Right atrium auricular region (tissue), 2 donors: ENCODE measurements at places on chromosomes 3 and 15. TPM values are rescaled to one million over a fixed set of nuclear protein-coding genes. Genes with fewer than 3 reads are reported as not detected.
A peak's percentile ranks its signal among the peaks of the same experiment; 100 is the strongest.

GRCh38 chr3:183577346-183577745 is 21.8 kb upstream of the KLHL6 start:
- no peak for DNase-seq

DNA sequence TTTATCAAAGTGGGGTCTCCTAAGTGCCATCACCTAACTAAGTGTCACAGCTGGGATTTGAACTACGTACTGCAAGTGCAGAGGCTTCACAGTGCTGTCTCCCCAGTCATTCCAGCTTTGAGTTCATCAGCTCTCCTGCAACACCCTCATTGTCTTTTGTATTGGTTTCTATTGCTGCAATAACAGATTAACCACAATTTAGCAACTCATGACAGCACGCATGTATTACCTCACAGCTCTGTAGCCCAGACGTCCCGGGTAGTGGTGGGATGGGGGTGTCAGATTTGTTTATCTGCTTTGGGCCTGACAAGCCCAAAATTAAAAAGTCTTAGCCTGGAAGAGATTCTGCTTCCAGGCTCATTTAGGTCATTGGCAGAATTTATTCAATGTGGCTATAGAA is 220.5 kb upstream of the LRRN1 start:
- DNase-seq, result no peak

GRCh38 chr15:39828374-39828931 is 45.8 kb upstream of the FSIP1 start:
- DNase-seq, result no peak

DNA sequence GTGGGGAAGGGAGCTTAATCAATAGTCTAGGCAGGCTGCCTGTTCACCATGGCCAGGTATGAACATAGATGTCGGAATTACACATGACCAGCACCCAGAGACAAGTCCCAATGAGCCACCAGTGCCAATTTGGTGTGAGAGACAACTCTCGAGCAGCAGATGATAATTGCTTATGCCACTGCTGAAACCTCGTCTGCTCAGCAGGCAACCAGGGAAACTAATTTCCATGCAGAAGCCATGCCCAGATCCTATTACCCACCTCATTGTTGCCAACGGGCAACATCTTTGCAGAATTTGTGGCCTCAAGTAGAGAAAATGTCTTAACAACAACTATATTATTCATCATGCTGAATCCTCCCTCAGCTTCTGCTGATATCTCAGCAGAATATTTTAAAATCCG is 84.9 kb downstream of the CGGBP1 start:
- DNase-seq, result no peak

DNA sequence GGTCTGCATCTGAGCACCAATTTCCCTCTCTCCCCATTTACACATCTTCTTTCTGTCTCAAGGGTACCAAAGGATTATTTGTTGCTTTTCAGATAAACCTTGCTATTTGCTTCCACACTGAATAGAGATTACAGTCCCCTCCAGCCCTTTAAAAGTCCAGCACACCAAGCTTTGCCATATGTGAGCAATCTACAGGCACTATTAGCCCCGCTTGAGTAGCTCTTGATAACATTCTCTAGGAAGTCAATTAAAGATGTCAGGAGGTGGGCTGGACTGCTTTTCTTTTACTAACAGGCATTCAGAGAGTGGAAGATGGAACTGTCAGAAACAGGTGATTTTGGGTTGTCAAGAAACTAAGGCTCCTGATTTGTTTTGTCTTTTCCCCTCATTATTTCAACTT is 417.0 kb downstream of the ROBO2 start:
- no peak for DNase-seq

DNA sequence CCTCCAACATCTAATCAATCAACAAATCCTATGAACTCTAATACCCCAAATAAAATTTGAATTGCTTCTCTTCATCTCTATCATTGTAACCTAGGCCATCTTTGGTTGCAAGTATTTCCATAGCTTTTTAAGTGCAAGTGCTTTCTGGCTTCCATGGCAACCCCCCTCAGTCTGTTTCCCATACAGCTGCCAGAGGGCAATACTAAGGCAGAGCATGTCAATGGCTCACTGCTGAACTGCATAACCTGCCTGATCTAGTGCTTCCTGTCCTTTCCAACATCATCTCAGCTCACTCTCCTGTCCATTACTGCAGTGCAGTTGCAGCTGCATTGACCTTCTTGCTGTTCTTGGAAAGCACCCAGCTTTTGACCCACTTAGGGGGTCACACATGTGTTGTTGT is 198.4 kb downstream of the WNT5A start:
- no peak for DNase-seq

DNA sequence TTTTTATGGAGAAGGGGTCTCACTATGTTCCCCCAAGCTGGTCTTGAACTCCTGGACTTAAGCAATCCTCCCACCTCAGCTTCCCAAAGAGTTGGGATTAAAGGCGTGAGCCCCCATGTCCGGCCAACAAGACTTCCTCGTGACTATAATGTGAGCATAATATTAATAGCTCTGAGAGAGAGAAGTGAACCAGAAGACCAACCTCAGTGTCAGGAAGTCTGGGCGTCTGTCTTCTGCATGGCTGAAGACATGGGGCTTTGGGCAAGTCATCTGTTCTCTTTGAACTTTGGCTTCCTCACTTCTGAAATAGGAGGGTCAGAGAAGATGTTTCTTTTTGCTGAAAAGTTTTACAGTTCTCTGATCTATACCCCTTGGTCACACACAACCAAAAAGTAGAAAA is 92.1 kb downstream of the SLC49A4 start:
- DNase-seq, result no peak

DNA sequence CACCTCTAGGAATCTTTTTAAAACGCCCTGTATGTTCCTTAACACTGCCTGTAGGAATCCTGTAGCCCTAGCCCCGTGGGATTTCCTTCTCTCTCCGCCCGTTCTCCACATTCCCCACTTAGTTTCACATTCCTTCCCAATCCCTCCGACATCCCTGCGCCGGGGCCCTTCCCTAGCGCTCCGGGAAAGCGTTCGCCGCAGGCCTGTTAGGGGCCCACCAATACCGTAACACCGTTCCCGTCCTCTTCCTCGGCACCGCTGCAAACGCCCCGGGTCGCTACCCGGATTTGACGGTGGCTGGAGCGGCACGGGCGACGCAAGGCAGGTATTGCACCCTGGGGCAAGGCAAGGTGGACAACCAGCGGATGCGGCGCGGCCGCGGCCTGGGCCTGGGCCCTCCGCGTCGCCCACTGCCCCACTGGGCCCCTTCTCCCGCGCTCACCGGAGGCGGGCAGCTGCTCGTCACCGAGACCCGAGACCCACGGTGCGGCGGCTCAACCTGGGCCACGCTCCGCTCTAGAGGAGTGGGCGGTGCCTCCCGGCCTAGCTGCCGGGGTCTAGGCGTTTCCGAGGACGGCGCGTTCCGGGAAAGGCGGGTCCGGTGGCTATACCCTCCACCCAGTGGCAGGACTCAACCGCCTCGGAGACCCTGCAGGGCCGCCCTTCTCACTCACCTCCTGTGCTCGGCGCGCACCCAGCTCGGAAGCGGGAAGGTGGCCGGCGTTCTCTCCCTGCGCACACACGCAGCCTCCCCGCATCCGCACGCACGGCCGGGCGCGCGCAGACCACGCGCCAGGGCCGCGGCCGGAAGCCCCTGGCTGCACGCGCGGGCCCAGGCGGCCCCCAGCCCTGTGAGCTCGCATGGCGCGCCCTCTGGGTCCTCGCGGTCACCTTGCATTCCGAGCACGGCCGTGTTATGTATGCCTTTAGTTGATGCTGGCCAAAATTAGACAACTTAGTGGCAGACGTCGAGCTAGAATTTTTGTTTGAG is at the start of gene B3GALNT1:
Gene B3GALNT1, minus strand, starts transcription at position 789 of the 991 bp plus-strand sequence. CDS start 18,595 bp downstream, outside the sequence.
- DNase-seq, result no peak

Gene KBTBD13
- 4.4 TPM for total RNA-seq

Gene VIPR1
- total RNA-seq, result 21.0 TPM

Gene PP2D1
- not detected for total RNA-seq

Gene SLC38A3
- 2.4 TPM for total RNA-seq

DNA sequence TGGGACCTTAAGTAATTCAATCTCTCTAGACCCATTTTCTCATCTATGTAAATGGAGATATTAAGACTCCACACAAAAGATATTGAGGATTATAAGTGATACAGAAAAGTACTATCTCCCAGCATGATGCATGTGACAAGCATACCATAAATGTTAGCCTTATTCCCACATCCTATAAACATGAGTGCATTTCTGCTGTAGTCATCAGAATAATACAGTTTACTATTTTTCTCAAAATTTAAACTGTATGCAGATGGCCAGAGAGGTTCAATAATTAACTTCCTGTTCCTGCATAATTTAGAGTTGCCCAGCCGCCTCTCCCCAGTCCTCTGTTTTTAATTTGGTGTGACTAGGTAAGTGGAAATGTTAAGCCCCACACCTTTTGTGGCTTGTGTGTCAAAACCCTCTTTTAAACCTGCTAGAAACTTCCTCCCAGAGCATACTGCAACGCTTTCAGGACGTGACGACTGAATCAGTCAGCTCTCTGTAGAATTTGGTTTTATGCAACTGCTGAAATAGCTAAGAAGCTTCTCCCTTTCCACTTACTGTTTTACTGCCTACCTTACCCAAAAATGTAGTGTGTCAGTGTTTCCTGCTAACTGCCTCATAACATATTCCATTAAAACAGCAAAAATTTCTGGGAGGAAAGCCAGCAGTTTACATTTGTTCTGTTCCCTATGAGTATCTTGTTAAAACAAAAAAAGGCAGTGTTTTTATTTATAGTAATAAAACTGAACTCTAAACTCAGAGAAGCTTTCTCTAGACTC is 1037.9 kb downstream of the EPHA3 start:
- DNase-seq, result no peak

- peak; percentile 46 for DNase-seq
Measured at GRCh38 chr15:78766041-78766440, 45.2 kb downstream of the ADAMTS7 start.

- DNase-seq, result peak; percentile 18
Measured at GRCh38 chr15:31495281-31495680, 168.6 kb downstream of the KLF13 start.

- DNase-seq, result no peak
Measured at GRCh38 chr3:67699882-67700281, 45.5 kb upstream of the SUCLG2 start.

- no peak for DNase-seq
Measured at GRCh38 chr3:183592821-183593220, 37.3 kb upstream of the KLHL6 start.

- no peak for DNase-seq
Measured at GRCh38 chr15:87224404-87224803, 1032.1 kb downstream of the NTRK3 start.

DNA sequence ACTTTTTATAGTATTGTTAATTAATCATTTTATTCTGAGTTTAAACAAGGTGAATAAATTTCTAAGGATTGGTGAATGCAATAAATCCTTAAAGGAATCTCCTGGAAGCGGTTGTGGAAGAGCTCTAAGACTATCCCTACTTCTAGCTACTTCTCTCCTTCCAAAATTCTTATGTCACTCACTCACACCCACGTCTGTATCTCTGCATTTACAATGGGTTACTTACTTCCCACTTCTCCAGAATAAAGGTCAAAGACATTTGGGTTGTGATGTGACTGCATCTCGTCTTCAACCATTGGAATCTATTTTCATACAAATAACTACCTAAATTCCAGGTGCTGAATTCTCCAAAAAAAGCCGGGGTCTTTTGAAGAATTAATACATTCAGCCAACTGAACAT is 234.2 kb upstream of the MDFIC2 start:
- DNase-seq, result no peak

- DNase-seq, result peak; percentile 63
Measured at GRCh38 chr15:62624547-62625378, 417.8 kb upstream of the TPM1 start.
